ENCODE measurements at places on chromosomes 7 and 10.

GRCh38 chr10:92972066-92972870, 88.3 kb upstream of the CYP26C1 start:
- DNase-seq, result peak; percentile 88

GRCh38 chr7:99105756-99106155, 38.2 kb downstream of the SMURF1 start:
- no peak for DNase-seq

GRCh38 chr7:86768394-86768793, 124.7 kb downstream of the GRM3 start:
- no peak for DNase-seq

DNA sequence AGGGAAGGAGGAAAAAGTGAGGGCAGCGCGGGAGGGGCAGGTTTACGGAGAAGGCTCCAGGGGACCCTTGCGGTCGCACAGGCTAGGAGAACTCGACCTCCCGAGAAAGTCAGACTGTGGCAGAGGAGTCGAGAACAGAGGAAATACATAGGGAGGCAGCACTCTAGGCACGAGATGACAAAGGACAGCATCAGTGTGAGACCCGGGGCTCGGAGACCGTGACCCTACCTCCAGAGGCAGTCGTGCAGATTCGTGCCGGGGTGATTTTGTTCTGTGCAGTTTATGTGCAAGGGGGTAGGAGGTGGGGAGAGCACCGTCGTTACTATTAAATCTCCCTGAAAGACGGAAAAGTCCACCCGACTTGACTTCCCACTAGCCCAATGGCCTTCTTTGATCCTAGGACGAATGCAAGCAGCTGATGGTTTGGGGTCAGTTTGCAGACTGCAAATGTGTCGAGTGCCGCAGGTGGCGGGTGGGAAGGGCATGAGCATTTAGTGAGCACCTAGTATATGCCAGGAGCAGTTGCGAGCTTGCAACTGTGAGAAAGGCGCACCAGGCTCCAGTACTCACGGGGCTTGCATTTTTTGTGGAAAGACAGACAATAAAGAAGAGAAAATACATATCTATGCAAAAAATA, 674 bp upstream of the OSBPL3 start:
- DNase-seq, result peak; percentile 53
